Right ventricle myocardium superior (tissue), 1 donor: ENCODE measurements at places on chromosomes 3 and 15. TPM values are rescaled to one million over a fixed set of nuclear protein-coding genes. Genes with fewer than 3 reads are reported as not detected.

Gene CTXN2
- total RNA-seq = not detected

GRCh38 chr15:88872106-88872505 is 23.2 kb downstream of the HAPLN3 start:
- DNase-seq = no peak

DNA sequence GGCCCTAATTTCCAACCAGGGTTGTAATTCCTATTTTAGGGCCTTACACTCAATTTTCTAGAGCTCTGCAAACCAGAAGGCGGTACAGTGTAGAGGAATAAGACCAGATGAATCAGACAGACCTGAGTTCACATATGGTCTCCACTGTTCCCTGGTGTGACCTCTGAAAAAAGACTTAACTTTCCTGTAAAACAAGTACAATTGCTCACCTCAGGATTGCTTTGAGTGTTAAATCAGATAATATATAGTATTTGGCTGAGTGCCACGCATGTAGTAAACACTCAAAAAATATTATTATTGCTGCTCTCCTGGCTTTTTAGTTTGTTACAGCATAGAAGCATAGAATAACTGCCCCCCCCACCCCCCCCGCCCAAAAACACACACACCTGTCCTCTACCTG is 51.0 kb upstream of the STT3B start:
- no peak for DNase-seq

Gene THSD4
- 75.6 TPM for total RNA-seq

Gene ARF4
- 59.0 TPM for total RNA-seq

DNA sequence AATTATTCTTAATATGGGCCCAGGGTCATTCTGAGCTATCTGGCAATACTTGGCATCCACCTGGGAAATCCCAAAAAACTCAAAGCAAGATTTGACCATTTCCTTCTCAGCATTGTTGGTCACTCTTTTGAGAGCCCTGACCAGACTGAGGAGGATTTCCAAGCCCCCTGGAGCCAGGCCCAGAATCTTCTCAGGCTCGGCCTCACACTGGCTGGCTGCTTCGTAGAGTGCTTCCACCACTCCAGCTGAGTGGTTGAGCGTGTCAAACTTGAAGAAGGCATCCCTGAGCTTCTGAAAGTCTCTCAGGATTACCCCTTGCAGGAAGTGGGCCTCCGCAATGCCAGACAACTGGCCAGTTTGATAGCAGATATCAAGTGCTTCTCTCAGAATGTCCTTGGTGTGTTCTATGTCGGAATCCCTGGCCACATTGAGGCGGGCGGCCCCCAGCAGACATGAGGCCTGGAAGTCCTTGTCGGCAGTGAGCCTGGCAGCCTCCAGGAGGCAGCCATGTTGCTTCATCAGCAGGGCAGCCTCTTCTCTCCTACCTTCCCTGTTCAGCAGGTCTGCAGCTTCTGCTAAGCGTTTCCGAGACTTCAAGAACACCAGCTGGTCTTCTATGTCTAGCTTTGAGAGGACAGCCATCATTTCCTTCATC is 68.9 kb upstream of the DCLK3 start:
- no peak for DNase-seq

Gene APOD
- total RNA-seq = 322 TPM

DNA sequence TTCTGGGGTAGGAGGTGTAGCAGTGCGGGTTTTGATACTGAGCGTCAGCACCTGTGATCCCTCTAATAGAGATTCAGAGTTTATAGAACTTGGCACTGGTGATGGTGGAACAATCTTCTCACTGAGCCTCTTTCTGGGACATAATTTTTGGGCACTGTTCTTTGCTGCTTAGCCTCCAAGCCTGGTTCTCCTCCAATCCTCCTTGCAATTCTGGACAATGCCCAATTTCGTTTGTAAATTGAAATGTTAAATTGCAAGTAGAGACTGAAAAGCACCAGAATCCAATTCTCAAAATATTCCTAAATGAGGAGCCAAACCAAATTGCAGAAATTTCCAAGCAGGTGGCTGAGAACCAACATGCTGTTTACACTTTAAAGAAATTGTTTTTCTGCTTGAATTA is 149.8 kb upstream of the ABI3BP start:
- no peak for DNase-seq

- DNase-seq = no peak
These were observed 37.2 kb upstream of the SLCO2A1 start for GRCh38 chr3:134066651-134067530.

Gene OR5K2
- not detected for total RNA-seq

DNA sequence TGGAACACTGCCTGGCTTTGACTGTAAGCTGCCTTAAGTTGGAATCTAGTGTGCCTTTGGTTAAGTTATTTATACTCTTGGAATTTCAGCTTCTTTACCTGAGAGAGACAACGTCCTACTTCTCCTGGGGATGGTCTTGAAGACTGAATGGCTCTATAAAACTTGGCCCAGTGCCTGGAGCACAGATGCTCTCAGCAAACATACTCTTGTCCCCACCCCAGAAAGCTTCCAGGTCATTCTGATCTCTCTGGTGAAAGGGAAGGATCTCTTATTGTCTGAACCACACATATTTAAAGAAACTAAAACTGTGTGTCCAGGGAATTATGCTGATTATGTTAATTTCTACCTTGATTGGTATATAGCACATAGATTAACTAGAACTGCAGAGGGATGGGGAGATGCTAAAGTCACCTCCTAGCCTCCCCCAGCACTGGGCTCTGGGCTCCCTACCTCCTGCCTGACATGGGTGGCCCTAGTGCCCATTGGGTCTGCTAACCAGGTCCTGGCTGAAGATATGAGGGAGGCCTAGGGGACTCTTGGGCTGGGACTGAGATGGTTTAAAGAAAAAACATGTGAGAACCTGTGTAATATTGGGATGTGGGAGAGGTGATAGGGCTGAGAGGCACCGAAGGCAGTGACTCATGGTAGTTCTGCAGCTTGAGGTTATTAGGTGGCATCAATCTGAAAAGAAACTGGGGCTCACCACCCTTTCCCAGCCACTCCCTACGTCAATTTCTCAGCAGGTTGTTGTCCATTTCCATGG is 171.0 kb downstream of the RPLP1 start:
- no peak for DNase-seq

DNA sequence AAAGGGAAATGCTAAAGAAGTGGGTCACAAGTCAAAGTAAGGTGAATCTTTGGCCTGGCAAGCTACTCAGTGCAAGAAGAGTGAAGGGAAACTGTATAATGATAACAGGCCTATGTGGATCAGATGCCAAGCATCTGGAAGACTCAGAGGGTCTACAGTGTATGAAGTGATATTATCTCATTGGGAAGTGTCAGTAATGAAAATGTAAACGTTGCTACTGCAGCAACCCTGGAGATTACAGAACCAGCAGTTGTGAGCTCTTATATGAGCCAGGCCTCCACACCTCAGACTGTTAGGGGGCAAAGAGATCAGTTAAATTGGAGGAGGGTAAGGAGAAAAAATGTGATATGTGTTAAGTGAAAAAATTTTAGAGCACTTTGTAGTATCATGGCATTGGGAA is 195.4 kb upstream of the DPH6 start:
- DNase-seq = no peak

DNA sequence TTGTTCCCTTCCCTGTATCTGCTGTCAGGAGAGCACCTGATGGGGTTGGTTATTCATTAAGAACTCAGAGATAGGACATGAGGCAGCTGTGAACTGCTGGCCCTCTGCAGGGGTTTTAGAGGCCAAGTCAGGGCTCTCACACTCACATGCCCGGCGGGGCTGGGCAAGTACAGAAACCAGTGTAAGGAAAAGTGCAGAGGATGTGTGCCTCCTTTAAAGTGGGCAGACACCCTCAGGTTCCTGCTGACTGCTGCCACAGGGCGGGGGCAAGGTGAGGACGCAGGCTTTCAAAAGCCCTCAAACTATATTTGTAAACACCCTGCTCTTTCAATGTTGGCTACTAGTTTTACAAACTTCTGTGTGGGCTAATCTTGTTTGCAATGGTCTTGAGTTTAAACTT is 22.4 kb downstream of the CXCR6 start:
- DNase-seq = no peak

- DNase-seq = no peak
These were observed 23.8 kb downstream of the MEX3B start for GRCh38 chr15:82021992-82022391.

DNA sequence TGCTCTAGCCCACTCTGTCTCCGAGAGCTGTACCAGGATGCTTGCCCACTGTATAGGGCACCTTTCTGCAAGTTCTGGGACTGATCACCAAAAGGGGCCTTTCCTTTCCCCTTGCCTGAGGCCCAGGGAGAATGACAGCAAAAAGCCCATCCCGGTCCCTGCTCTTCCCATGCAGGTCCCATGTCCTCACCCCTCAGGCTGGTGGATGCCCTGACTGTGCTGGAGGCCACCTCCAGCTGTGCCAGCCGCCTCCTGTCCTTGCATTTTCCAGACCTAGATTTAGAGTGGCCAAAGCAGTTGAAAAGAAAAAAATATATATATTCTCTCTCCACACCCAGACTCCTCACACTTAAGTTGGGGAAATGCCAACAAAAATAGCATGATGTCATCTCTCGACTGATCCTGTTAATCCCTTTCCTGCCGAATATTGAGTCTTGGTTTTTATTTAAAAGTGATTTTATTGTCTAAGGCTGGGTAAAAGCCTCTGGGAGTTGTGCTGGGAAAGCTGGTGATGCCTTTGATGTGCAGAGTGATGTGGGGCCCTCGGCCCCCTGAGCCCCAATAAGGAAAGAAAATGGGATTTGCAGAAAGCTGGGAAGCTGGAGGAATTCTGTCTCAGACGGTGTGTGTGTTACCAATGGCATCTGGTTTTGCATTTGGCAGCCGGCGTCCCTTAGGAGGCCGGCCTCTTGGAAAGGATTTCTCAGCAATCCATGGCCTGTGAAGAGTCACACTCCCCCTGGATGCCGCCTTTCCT is 29.3 kb upstream of the TPM1 start:
- DNase-seq = no peak

GRCh38 chr3:177035676-177036075 is 161.6 kb downstream of the TBL1XR1 start:
- no peak for DNase-seq

Gene SLC9C1
- 1.7 TPM for total RNA-seq

GRCh38 chr15:69386284-69386683 is 27.9 kb upstream of the KIF23 start:
- no peak for DNase-seq

GRCh38 chr3:46350262-46350565 is 3.7 kb upstream of the CCR2 start:
- DNase-seq = no peak

Gene EIF2A
- total RNA-seq = 67.6 TPM

- no peak for DNase-seq
These were observed 198.5 kb upstream of the GADL1 start for GRCh38 chr3:31092748-31093589.

Gene LRIG1
- total RNA-seq = 93.9 TPM

DNA sequence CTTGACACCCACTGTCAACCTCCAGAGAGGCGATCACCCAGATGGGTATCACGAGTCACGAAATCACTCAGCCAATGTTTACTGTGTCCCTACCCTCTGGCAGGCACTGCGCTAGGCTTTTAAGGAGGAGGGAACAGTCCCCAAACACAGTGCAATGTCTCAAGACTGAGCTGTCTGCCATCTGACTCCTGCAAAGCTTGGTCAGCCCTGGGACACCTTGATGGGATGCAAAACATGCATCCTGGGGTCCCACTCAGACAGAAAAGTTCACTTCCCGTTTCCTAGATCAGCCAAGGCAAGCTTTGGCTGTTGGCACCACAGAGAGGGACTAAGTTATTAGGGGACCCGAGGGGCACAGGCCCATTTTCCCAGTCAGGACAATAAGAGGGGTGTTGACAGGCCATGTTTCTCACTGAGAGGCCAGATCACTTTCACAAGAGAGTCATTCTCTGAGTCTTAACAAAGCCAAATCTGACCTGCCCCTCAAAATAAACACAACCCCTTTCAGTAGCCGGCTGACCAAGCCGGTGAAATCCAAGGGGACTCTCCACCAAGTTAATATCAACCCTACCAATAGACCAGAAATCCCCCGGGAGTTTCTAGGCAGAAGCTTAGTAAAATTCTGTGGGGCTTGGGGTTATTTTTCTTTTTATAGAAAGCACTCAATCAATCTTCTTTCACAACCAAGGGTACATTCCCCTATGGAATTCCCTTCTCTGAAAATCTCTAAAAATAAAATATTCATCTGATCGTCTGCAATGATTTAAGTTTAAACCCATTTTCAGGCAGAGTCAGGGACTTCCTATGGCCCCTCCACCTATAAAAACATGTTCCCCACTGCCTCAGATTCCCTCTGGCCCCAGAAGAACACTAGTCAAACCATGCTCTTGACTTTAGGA is 3.5 kb downstream of the RFTN1 start:
- DNase-seq = no peak
